Hepatocyte (in vitro differentiated cells): ENCODE measurements at places on chromosomes 11 and 22. TPM values are rescaled to one million over a fixed set of nuclear protein-coding genes. Genes with fewer than 3 reads are reported as not detected.

Gene UCP3
- 0.36 and 0.80 TPM in 2 replicates for total RNA-seq

DNA sequence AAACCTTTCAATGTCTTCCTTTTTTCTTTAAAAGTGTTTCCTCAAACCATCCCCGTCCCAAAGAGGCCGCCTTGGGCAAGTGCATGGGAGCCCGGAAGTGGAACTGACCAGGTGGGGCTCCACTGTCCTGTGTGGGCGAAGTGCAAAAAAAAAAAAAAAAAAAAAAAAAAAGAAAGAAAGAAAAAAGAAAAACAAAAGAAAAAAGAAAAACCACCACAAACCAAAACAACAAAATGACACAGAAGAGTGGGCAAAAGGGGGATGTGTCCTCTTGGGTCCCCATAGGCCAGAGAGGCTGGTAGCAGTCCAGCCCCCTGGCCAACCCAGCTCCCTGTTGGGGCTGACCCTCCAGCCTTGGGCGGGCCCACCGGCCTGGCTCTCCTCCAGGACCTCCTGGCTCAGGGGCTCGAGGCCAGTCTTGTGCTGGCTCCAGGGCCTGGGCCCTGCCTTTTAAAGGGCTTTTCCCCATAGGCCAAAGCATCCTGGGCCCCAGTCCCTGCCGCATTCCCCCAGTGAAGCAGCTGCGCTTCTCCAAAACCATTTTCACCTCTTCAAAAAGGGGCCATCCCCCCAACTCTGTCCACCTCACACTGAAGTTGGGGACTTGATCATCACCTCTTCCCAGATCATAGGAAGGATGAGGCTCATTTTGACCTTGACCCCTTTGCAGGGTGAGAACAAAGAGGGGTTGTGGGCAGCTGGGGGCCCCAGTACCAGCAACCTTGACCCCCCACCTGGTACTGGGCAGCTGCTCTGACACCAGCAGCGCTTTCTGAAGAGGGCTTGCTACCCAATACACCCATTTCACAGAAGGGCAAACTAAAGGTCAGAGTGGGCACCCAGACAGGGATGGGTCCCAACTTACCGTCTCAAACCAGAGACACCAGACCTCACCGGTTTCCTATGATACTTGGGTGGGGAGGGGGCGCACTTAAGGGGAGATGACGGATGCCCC, 9.4 kb downstream of the CBX6 start:
- H3K27ac ChIP-seq: no peak overlapping the region
- peaks cover 3% of the 10 kb centered on the region for H3K4me1 ChIP-seq
- no peak overlapping the region for H3K4me3 ChIP-seq
- H3K36me3 ChIP-seq: no peaks in the 10 kb centered on the region
- H3K27me3 ChIP-seq: no peaks in the 10 kb centered on the region
- peak; percentile 2 for DNase-seq

- H3K27me3 ChIP-seq: no peaks in the 10 kb centered on the region
- DNase-seq: no peak
- no peaks in the 10 kb centered on the region for H3K36me3 ChIP-seq
These were observed 793.3 kb downstream of the CNTN5 start for GRCh38 chr11:99814021-99814420.

- no peaks in the 10 kb centered on the region for H3K27me3 ChIP-seq
- H3K36me3 ChIP-seq: no peaks in the 10 kb centered on the region
- peaks cover 13% of the 10 kb centered on the region for H3K4me1 ChIP-seq
- no peak overlapping the region for H3K27ac ChIP-seq
These were observed 5.3 kb downstream of the KCNK7 start for GRCh38 chr11:65590240-65590738.

GRCh38 chr11:108958368-108959104, 293.7 kb downstream of the DDX10 start:
- no peak overlapping the region for H3K4me3 ChIP-seq
- no peaks in the 10 kb centered on the region for H3K27me3 ChIP-seq
- H3K27ac ChIP-seq: no peak overlapping the region
- peak; percentile 25 for DNase-seq
- H3K36me3 ChIP-seq: no peaks in the 10 kb centered on the region
- H3K4me1 ChIP-seq: peaks cover 9% of the 10 kb centered on the region

DNA sequence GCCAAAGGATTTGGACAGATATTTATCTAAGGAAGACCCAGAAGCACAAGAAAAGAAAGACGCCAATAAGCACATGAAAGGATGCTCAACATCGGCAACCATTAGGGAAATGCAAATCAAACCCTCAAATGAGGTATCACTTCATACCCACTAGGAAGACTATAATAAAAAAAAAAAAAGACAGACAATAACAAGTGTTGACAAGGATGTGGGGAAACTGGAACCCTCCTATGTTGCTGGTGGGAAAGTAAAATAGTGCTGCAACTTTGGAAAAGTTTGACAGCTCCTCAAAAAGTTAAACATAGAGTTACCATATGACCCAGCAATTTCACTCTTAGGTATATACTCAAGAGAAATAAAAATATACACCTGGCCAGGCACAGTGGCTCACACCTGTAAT, 47.0 kb downstream of the MICAL3 start:
- H3K27ac ChIP-seq: no peak overlapping the region
- no peaks in the 10 kb centered on the region for H3K27me3 ChIP-seq
- H3K4me1 ChIP-seq: peaks cover 23% of the 10 kb centered on the region
- H3K36me3 ChIP-seq: no peaks in the 10 kb centered on the region
